ENCODE measurements at places on chromosomes 13 and 19. TPM values are rescaled to one million over a fixed set of nuclear protein-coding genes. Genes with fewer than 3 reads are reported as not detected.

ZFP14 gene
- 1.9 TPM for total RNA-seq

GRK1 gene
- total RNA-seq, result not detected

ZNF726 gene
- total RNA-seq, result 4.1 TPM

NLRP4 gene
- not detected for total RNA-seq
